EH (cell line): ENCODE measurements at places on chromosomes 7 and 10.

DNA sequence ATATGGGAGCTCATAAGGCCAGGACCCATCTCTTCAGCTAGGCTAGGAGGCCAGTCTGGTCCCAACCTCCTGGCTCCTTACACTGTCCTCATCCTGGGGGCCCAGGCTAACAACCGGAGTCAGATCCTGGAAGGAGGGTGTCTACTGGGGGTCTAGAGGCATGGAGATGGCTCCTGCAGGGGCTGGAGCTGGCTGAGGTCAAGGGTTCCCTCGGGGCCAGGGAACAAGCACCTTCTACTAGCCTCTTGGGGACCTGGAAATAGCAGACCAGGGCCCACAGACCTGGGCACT lies 37.2 kb downstream of the CLRN3 start:
- DNase-seq: no peak

DNA sequence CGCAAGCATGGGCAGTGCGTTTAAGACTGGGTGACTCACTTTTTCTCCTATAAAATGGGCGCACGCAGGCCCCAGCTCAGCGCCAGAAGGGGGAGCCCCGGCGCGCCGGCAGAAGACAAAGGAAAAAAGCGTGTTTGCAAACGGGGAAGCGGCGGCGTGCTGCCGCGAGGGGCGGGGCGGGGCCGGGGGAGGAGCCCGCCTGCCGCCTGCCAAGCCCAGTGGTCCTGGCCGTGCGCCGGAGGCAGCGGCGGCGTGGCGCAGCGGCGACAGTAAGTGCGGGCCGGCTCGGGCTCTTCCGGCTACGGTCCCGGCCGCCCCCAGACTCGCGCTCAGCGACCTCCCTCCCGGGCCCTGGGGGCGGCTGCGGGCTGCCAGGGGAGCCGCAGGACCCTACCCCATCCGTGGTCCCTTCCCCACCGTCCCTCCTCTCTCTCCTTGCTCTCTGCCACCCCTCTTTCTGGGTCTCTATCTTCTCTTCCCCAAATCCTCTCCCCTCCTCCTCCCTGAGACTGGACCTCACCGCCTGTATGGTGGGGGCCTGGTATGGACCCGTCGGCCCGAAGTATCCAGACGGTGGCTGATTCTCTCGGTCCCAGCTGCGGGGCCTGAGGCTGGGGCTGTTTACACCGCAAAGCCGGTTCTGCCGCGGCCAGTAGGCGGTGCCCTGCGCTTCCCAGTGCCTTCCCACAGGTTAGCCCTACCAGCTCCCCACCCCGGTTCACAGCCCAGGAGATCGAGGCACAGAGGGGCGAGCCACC lies at the start of gene SLC29A3:
Gene SLC29A3, plus strand, starts transcription at position 218 of the 758 bp plus-strand sequence. Its CDS starts 51 bp downstream, at position 269.
- DNase-seq: peak; percentile 86

GRCh38 chr7:82507976-82508677 lies 64.5 kb upstream of the CACNA2D1 start:
- DNase-seq: no peak

DNA sequence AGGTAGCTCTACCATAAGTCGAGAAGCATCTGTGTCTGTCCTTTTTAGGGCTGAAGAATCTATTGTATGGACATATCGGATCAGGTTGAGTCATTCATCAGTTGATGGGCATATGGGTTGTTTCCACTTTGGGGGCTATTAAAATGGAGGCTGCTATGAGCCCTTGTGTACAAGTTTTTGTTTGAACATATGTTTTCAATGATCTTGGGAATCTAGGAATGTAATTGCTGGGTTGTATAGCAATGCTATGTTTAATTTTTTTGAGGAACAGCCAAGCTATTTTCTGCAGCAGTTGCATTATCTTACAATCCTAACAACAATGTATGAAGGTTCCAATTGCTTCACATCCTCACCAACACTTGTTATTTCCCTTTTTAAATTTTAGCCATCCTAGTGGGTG lies 46.4 kb upstream of the HABP2 start:
- peak; percentile 16 for DNase-seq

DNA sequence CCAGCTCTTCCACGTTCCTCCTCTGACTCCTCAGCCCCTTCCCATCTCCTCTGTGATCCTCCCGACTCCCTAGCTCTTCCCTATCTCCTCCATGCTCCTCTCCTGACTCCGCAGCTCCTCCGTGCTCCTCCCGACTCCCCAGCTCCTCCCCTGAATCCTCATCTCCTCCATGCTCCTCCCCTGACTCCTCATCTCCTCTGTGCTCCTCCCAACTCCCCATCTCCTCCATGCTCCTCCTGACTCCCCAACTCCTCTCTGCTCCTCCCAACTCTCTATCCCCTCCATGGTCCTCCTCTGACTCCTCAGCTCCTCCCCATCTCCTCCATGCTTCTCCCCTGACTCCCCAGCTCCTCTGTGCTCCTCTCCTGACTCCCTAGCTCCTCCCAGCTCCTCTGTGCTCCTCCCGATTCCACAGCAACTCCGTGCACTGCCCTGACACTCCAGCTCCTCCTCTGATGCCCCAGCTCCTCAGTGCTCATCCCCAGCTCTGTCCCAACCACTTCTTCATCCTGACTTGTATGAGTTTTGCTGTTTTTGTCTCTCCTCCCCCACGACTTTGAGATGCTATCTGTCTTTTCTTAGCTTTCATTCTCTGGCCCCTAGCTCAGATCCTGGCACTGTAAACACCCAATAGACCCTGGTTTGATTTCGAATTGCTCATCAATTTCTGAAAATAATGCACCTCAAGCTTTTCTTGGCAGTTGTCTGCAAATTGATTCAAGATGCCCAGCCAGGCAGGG lies 38.3 kb downstream of the OAT start:
- DNase-seq: no peak

DNA sequence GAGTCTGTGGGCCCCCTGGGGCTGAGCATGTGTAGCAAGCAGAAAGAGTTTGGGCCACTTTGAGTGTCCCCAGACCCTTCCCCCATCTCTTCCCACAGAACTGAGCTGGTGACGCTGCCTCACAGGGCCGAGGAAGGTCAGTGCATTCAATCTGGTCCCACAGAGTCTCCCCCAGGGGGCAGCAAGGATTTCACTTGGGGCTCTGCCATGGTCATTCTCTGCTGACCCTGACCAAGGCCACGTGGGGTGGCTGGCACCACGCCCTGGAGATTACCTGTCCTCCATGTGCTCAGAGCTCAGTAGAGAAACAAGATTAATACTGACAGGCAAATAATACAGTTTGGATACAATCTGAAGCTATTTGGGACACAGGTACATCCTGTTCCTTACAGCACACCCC lies 30.2 kb downstream of the ADRA2A start:
- DNase-seq: no peak

GRCh38 chr10:59877191-59877671 lies 29.1 kb downstream of the CCDC6 start:
- DNase-seq: peak; percentile 50

DNA sequence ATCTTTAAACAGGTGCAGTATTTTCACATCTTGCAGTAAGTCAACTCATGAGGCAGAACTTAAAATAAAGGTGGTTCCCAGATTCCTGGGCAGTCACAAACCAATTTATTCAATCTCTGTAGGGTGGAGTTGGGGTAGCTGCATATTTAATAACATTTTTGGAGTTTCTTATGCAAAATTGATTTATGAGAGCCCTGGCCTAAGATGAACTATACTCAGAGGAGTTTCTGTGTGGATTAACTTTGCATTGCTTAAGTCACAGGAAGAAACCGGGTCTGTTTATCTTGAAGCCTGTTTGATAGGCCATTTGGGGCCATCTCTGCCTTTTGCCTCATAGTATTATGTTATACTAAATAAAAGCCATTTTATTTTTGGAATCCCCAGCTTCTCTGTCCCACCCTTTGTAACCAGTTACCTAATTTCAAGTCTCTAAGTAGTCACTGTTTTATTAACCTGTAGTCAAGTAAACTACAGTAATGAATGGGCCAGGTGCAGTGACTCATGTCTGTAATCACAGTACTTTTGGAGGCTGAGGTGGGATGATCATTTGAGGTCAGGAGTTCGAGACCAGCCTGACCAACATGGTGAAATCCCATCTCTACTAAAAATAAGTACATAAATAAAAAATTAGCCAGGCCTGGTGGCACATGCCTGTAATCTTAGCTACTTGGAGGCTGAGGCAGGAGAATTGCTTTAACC lies 104.4 kb upstream of the FAM3C start:
- DNase-seq: no peak

DNA sequence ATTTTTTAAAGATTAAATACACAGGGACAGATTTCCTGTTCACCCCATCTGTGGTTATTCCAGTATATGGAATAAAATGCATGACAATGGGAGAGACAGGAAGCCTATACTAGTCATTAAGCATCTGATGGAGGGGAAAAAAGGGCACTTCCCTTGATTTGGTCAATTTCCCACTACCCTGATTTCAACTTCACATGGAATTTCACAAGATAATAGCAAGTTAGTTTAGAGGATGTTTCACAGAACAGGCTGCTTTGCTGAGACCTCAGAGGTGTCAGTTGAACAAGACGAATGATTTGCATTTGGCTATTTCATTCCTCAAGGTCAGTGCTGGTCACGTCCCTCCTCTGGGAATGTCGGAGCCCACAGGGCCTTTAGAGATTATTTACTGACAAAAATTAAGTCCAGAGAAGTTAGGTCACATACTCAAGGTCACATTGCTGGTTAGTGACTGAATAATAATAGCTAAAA lies 4.7 kb upstream of the ITPRIP start:
- peak; percentile 67 for DNase-seq

- DNase-seq: peak; percentile 45
Observed at GRCh38 chr10:10677479-10677878, 340.2 kb upstream of the CELF2 start.

DNA sequence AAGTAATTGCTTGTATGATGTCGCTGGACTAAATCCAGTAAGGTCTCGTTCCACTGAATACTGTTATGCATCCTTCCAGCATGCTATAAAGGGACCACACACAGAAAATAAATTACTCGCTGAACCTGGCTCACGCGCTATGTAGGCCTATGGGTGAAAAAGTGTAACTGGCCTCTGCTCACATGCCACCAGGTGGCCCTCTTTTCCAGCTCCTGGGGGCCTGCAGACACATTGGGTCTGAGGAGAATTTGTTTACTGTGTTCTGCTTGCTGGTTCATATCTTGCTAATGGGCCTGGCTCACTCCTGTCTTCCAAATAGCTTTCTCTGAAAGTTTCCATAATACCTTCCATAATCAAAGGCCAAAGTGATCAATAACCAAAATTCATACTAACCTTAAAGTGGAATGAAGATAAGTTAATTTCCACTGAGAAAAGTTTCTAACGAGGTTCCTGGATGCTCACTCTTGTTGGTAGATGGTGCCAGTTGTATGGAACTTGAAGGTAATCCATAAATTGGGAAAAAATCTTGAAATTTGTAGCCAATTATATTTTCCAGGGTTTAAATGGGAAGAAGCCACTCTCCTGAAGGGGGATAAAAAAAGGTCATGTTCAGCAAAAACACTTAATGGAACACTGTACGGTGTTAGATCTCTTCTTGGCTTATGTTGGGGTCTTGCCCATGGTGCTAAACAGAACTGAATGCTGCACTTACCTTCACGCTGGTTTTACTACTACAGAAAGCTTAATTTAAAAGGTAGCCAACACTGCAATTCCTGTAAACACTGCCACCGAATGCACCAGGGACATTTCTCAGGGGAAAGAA lies 27.0 kb upstream of the ZPBP start:
- DNase-seq: no peak

GRCh38 chr10:118868589-118868988 lies 113.8 kb upstream of the CACUL1 start:
- no peak for DNase-seq

DNA sequence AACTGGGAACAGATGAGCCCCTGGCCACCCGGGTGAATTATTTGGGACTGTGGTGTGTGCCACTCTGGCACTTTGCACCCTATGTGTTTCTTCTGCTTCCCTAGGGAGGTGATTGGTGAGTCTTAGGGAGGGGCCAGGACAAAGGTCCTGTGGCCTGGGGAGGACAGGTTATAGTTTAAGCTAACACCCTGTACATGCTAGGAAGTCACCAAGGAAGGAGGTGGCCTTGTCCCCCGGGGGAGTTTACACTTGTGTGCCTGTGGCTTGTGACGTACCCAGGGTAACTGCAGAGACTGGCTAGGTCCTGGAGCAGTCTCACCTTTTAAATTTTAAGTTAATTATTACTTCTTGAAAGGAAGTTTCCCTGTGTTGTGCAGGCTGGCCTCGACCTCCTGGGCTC lies 196.2 kb downstream of the BAMBI start:
- no peak for DNase-seq

GRCh38 chr7:7102906-7103305 lies 79.4 kb upstream of the C1GALT1 start:
- DNase-seq: no peak

DNA sequence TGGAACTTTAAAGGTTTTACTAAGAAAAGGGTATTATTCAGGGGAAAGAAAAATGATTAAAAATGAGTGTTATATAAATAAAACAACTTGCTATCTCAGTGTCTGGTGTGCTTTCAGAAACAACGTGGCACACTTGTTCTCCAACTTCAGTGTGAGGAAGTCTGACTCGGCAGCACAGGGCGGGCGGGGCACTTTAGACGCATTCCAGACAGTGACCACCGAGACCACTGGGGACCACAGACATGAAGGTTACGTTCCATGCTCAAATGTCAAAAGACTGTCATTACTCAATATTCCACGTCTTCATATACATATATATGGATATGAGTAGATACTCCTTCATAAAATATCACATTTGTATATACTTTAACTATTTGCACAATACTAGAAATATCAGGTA lies 87.0 kb downstream of the LARP4B start:
- DNase-seq: peak; percentile 60

GRCh38 chr10:125157505-125157904 lies 2.9 kb downstream of the CTBP2 start:
- DNase-seq: no peak

DNA sequence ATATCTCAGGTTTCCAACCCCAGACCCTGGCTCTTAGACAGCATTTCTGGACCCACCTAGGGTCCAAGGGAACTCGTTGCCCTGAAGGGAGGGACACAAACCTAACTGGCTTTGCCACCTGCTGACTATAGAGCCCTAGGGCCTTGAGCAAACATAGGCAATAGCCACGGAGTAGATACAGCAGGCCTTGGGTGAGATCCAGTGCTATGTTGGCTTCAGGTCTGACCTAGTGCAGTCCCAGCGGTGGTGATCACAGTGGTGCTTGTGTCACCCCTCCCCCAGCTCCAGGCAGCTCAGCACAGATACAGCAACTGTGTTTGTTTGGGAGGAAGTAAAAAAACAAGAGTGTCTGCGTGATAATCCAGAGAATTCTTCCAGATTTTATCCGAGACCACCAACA lies 9.7 kb upstream of the TNKS2 start:
- DNase-seq: no peak

- DNase-seq: no peak
Observed at GRCh38 chr7:157188091-157188665, 49.5 kb downstream of the UBE3C start.

- no peak for DNase-seq
Observed at GRCh38 chr7:47621979-47622561, 40.2 kb upstream of the TNS3 start.
